ENCODE measurements at places on chromosomes 12 and 14. TPM values are rescaled to one million over a fixed set of nuclear protein-coding genes. Genes with fewer than 3 reads are reported as not detected.

DNA sequence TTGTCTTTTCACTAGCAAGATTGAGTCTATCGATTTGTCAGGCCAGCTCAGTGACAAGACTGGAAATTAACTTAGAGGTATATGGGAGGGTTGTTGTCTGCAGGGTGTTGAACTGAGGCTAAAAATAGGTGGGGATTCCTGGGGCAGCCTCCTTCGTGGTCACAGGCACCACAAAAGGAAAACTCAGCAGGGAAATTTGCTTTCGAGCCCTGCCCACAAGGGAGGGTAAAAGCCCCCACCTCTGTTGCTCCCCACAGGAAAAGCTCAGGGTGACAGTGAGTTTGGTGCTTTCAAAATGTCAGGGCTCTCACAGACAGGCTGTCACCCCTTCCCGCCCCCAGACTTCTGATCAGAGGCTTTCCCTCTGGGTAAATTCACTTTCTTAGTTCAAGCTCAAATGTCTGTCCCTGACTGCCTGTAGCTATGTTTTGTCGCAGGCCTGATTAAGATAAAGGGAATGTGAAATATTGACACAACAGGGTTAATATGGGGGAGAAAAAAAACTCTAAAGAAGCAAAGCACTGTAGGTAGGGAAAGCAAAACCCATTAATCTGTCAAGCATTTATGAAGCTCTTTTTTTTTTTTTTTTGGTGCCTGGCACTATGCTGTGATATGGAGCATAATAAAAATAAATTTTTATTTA, 11.7 kb upstream of the NFKBIA start:
- DNase-seq = no peak

GRCh38 chr12:124434951-124435805, 132.2 kb downstream of the NCOR2 start:
- no peak for DNase-seq

GRCh38 chr12:104703372-104703771, 246.6 kb downstream of the CHST11 start:
- no peak for DNase-seq

DNA sequence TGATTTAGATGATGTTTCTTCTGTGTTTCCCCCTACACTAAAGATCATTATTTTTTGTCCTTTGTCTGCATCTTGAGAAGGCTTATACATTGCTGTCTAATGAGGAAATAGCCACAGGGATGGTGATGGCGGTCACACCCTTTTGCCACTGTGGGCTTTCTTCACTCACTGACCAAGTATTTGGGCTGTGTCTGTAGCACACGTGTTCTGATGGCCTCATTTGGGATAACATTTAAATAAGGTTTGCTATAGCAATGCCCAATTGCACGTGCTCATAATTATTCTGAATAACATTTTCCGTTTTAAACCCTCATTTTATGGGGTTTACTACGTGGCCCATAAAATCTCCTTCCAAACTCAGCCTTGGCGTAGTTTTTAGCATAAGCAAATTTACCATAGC, 230.3 kb upstream of the PRICKLE1 start:
- DNase-seq = no peak

- DNase-seq = no peak
Observed at GRCh38 chr14:22268875-22269274, 320.1 kb downstream of the DAD1 start.

DNA sequence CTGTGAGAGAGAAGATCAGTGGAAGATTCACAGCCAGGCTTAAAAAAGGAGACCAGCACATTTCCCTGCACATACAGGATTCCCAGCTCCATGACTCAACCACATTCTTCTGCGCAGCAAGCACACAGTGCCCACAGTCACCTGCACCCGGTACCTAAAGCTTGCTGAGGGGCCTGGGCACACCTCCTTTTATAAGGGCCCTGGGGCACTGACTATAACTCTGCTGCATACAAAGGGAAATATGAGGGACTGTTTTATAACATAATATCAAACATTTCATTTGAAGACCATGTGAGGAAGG, 322.9 kb downstream of the DAD1 start:
- no peak for DNase-seq

GRCh38 chr14:73792481-73792880, 59.1 kb upstream of the PTGR2 start:
- DNase-seq = no peak

DNA sequence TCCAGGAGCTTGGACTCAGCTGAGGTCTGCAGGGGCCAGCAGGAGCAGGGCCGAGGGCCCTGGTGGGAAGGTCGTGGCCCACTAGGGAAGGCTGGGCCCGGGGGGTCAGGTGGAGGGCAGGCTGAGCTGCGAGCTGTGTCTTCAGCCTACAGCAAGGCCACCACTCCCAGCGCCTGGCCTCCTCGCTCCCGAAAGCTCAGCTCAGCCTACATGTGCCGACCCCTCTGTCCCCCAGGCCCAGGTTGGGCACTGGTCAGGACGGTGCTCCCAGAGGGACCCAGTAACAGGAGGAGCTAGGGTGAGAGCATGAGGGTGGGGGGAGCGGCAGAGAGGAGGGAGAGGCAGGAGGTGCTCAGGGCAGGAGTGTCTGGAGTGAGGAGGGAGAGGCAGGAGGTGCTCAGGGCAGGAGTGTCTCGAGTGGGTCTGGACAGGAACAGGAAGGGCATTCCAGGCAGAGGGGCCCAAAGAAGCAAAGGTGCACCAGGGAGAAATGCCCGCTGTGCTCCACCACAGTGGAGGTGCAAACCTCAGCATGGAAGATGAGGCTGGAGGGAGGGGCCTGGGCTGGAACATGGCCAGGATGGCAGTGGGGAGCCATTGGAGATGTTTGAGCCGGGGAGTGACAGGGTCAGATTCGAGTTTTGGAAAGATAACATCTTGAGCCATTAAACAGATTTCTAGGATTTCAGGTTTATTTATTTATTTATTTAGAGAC, 29.1 kb upstream of the GPR132 start:
- DNase-seq = no peak

- no peak for DNase-seq
Observed at GRCh38 chr14:51410897-51411296, 170.8 kb downstream of the TMX1 start.

- no peak for DNase-seq
Observed at GRCh38 chr12:47707905-47708543, 2.2 kb upstream of the RPAP3 start.

- no peak for DNase-seq
Observed at GRCh38 chr12:76762601-76762980, 1.3 kb upstream of the ZDHHC17 start.

DNA sequence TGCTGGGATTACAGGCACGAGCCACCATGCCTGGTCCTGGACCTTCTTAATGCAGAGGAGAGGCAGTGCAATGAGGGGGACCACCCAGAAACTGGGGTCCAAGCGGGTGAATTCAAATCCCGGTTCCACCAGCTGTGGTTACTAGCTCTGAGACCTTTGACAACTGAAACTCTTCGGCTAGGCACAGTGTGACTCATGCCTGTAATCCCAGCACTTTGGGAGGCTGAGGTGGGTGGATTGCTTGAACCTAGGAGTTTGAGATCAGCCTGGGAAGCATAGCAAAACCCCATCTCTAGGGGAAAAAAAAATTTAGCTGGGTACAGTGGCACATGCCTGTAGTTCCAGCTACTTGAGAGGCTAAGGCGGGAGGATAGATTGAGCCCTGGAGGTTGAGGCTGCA, 5.0 kb upstream of the CD4 start:
- DNase-seq = no peak

GRCh38 chr12:56593909-56594621, 36.1 kb downstream of the BAZ2A start:
- DNase-seq = peak; percentile 32

DNA sequence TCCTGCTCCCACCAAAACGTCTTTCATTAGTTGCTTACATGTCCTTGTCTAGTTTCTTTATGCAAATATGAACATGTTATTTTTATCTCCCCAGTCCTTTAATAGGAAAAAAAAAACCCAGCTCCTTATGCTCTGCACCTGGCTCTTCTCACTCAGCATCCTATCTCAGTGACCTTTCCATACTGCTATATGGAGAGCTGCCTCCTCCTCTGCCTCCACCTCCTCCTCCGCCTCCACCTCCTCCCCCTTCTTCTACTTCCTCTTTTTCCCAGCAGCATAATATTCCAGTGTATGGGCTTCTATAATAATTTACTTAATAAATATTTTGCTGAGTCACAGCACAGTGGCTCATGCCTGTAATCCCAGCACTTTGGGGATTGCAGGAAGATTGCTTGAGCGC, 31.5 kb downstream of the ABCB9 start:
- DNase-seq = no peak

GRCh38 chr14:22824711-22825359, 4.9 kb upstream of the MRPL52 start:
- DNase-seq = no peak

DNA sequence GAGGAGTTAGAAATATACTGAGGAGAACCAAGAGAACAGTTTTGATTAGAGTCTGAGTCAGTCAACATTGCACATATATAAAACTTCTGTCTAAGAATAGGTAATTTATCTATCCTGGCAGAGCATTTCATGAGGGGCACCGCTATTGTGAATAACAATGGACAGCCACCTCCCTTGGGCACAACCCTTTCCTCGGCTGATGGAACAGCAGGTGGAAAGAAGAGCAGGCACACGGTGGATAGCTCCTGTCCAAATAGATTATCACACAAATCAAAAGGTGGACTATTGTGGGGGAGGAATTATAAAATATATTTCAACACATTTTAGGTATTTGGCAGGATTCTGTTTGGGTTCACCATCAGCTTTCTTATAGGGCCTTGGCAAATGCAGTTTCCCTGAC, 84.0 kb upstream of the PTPRB start:
- DNase-seq = no peak

- no peak for DNase-seq
Observed at GRCh38 chr14:61379639-61380184, 58.3 kb downstream of the PRKCH start.

GRCh38 chr12:236445-236844, 22.5 kb upstream of the SLC6A12 start:
- no peak for DNase-seq

DNA sequence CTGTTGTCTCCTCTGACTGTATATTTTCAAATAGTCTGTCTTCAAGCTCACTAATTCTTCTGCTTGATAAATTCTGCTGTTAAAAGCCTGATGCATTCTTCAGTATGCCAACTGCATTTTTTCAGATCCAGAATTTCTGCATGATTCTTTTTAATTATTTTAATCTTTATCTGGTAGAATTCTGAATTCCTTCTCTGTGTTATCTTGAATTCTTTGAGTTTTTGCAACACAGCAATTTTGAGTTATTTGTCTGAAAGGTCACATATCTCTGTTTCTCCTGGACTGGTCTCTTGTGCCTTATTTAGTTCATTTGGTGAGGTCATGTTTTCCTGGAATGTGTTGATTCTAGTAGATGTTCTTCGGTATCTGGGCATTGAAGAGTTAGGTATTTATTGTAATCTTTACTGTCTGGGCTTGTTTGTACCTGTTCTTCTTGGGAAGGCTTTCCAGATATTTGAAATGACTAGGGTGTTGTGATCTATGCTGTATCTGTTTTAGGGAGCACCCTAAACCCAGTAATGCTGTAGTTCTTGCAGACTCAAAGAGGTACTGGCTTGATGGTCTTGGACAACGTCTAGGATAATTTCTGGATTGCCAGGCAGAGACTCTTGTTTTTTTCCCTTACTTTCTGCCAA, 193.8 kb upstream of the NPAS3 start:
- DNase-seq = no peak

DNA sequence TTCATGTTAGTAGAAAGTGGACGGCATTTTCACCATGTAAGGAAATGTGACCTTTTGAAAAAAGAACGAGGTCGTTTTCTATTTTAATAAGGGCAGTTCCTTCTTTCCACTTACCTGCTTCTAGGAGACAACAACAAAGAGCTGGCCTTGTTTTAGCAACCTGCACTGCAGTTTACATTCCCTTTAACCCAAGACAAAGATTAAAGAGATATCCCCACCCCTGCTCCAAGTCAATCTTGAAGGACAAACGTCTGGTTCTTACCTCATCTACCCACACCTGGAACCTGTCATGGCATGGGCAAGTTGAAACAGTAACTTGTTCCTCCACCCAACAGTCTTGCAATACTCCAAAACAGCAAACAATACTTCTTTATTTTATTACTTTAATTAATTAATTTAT, 32.7 kb downstream of the ZCCHC8 start:
- no peak for DNase-seq

GRCh38 chr14:65478017-65478416, 65.5 kb downstream of the FUT8 start:
- DNase-seq = no peak

DNA sequence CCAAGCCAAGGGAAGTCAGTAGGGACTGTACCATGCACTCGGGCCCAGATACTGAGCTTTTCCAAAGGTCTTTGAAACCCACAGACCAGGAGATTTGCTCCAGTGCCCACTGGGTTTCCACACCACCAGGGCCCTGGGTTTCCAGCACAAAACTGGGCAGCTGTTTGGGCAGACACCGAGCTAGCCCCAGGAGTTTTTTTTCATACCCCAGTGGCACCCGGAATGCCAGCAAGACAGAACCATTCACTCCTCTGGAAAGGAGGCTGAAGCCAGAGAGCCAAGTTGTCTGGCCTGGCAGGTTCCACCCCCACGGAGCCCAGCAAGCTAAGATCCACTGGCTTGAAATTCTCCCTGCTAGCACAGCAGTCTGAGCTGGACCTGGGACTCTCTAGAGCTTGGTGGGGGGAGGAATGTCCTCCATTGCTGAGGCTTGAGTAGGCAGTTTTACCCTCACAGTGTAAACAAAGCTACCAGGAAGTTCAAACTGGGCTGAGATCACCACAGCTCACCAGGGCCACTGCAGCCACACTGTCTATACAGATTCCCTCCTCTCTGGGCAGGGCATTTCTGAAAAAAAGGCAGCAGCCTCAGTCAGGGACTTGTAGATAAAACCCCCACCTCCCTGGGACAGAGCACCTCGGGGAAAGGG, 793.7 kb downstream of the RPS29 start:
- DNase-seq = no peak

- no peak for DNase-seq
Observed at GRCh38 chr12:128083132-128083729, 183.7 kb upstream of the TMEM132C start.

- DNase-seq = peak; percentile 23
Observed at GRCh38 chr14:92990456-92991430, 67.8 kb downstream of the CHGA start.

- no peak for DNase-seq
Observed at GRCh38 chr14:100296106-100296651, 10.1 kb downstream of the SLC25A29 start.

GRCh38 chr14:51006781-51007211, 62.5 kb upstream of the PYGL start:
- DNase-seq = peak; percentile 22

HOXC4 gene
- 0.21 TPM for total RNA-seq

PTHLH gene
- total RNA-seq = 0.42 TPM

KIF5A gene
- total RNA-seq = not detected

RNASE1 gene
- 178 TPM for total RNA-seq

ASPG gene
- total RNA-seq = 6.0 TPM

OR9K2 gene
- not detected for total RNA-seq

PDE3A gene
- 360 TPM for total RNA-seq

GALNT9 gene
- total RNA-seq = not detected

TBC1D30 gene
- total RNA-seq = 0.42 TPM

IPO4 gene
- total RNA-seq = 10.1 TPM

OVCH1 gene
- 0.21 TPM for total RNA-seq

BDKRB2 gene
- 0.50 TPM for total RNA-seq

All from heart right ventricle (tissue), 16 donors.